Frontal cortex (tissue), 4 donors: ENCODE measurements at places on chromosomes 5 and 9. TPM values are rescaled to one million over a fixed set of nuclear protein-coding genes. Genes with fewer than 3 reads are reported as not detected.

Gene PLPP7
- total RNA-seq = 6.1 TPM

Gene HACD4
- 0.41 TPM for total RNA-seq

Gene C5orf46
- not detected for total RNA-seq

Gene MARCOL
- total RNA-seq = not detected

Gene DCAF12
- total RNA-seq = 19.2 TPM

Gene TMC1
- 0.82 TPM for total RNA-seq

Gene KLHL3
- total RNA-seq = 13.0 TPM

Gene DELE1
- 30.6 TPM for total RNA-seq

Gene NUP214
- 9.0 TPM for total RNA-seq

Gene ETF1
- total RNA-seq = 71.7 TPM

DNA sequence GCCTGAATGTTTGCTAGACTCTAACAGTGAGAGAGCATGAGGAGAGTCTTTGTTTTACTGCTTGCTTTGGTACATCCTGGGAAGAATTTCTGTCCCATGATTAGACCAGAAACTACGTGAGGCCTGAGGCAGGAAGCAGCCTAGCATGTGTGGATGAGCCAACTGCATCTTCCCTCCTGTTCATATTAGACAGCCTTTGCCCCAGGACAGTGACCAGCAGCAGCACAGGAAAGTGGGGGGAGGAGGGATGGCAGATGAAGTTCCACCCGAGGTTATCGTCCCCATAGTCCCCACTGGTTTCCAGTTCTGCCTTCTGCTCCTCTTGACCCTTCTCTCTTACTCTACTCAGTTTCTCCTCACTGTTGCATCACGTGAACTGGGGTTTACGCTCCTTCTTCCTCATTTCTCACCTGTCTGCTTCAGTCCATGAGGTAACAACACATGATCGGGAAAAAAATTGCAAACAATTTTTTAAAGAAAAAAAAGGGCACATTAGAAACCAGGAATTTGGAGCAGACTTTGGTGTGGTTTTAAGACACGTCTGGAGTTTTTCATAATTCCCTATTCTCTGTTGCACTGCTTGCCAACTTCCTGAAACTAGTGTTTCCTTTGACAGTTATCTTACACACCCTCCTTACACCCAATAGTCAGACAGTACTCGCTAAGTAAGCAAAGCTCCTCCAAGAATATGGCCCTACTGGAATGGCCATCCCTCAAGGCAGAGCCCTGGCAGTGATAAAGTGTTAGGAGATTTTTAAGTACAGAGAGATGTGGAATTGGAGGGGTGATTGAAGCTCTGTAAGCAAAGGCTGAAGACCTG lies 84.1 kb downstream of the SNX18 start:
- no peak for DNase-seq

DNA sequence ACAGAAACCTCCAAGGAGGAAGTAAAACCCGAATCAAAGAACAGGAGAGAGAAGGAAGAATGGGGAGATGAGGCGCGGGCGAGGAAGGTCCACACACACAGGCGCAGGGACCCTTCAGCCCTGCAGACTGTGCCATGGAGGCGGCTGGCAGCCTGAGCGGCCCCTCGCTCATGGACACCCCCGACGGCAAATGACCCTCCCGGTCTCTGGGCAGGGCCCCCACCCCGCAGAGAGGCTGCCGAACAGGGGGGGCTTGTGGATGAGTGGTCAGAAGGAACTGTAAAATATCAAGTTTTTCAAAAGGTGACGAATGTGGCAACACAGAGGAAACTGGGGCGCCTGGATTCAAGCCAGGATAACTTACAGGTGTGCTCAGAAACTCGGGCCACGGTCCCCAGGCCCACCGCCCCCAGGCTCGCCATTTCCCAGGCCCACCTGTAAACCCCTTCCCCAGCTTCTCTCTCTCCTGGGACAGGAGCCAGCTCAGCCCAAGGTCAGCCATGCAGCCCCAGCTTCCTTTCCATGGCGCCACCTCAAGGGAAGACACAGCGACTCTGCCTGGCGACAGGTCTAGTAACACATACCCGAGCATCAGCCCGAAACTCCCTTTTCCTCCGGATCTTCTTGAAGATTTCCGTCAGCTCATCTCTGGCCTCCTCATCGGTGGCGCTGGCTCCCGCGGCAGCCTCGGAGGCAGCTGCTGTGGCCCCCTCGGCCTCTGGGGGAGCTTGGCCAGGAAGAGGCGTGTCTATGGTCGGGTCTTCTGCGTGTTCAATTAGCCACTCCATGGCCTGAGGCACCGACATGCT lies 16.5 kb downstream of the UBAC1 start:
- no peak for DNase-seq

DNA sequence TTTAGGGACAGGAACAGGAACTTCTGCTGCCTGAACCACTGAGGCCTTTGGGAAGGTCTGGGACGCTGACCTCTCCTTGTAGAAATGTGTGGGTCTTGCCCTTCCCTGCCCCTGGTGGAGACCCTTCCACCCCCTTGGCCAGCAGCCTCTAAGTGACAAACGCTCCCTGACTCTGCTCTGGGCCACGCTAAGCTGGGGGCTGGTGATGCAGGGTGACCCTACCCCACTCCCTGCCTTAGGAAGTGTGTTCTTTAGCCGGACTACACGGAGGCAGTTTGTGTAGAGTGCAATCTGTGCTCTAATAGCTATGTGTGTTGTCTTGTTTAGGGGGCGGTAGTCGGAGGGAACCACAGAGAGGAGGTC lies 123.0 kb downstream of the COL23A1 start:
- no peak for DNase-seq

- no peak for DNase-seq
Observed at GRCh38 chr5:150300496-150301169, 2.1 kb downstream of the ARSI start.

DNA sequence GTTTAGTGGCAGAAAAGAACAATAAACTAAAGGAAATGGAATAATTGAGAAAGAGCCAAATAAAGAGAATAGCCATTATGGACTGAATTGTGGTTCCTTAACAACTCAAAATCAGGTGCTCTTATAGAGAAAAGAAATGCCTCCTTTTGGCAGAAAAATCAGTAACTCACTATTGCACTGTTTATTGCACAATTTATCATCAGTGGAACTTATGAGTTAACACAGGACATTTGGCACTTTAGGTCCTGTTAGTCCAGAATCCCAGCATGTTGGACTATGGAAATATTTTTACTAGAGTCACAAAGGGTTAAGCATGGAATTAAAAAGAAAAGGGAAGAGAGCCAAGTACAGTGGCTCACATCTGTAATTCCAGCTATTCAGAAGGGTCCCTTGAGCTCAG lies 53.8 kb upstream of the JMY start:
- no peak for DNase-seq

DNA sequence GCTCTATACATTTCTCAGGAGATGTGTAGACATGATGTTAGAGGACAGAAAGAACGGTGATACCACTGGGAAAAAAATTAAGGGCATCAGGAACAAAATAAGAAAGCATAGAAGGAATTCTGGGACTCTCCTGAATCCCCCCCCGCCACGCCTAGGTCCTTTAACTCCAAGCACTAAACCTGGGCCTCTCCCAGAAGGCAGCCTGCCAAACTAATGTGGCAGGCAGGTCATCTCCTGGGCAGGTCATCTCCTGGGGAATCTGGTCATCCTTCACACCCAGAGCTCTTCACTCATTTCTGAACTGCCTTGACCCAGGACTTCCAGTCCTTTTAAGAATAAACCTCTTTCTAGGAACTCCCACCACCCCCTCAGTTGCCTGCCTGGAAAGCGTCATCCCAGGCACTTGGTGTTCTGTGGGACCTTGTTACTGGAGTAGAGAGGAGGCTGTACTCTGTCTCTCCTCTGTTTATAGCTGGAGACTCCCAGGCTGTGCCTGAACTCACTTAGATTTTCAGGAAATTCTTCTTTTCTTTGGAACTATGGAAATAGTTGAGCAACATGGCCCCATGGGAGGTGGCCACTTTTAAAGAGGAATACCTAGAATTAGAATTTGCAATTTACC lies 24.1 kb downstream of the PSAT1 start:
- DNase-seq = no peak

DNA sequence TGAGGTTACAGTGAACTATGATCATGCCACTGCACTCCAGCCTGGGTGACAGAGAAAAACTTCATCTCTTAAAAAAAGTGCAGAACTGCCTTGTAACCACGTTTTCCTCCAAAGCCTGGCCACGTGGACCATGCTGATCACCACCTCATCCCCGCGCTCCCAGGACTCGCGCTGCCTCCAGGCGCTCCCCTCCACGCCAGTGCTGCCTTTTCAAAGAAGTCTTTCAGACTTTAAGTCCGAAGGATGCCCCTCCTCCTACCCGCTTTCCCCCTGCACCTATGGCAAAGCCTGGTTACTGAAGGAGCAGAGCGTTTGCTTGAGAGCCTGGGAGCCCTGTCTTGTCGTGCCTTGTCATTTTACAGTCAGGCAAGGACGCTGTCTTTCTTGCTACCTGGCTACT lies 43.8 kb downstream of the HABP4 start:
- DNase-seq = no peak

DNA sequence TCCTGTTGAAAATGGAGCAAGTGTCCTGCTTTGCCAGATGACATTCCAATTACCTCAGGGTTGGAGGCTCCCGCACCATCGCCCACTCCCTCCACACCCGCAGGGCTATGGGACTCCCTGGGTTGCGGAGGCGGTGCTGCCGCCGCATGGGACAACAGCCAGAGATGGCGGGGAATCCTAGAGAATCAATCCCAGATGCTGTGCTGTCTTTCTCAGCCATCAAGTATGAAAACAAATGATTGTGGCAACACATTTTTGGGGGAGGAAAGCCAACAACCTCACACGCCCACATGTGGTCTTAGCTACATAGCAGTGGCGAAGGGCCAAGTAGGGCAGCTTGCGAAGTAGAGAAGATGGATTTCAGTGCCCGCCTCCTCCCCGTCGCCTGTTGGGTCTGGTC lies 46.7 kb downstream of the IL31RA start:
- peak; percentile 35 for DNase-seq

GRCh38 chr5:170216257-170216864 lies 16.4 kb upstream of the C5orf58 start:
- DNase-seq = peak; percentile 37

- no peak for DNase-seq
Observed at GRCh38 chr5:143248822-143249579, 154.5 kb downstream of the NR3C1 start.

- DNase-seq = no peak
Observed at GRCh38 chr9:124465736-124466135, 15.5 kb downstream of the ADGRD2 start.

GRCh38 chr5:79590396-79590999 lies 21.7 kb upstream of the TENT2 start:
- DNase-seq = no peak

- no peak for DNase-seq
Observed at GRCh38 chr5:756865-757345, 27.6 kb downstream of the ZDHHC11B start.

DNA sequence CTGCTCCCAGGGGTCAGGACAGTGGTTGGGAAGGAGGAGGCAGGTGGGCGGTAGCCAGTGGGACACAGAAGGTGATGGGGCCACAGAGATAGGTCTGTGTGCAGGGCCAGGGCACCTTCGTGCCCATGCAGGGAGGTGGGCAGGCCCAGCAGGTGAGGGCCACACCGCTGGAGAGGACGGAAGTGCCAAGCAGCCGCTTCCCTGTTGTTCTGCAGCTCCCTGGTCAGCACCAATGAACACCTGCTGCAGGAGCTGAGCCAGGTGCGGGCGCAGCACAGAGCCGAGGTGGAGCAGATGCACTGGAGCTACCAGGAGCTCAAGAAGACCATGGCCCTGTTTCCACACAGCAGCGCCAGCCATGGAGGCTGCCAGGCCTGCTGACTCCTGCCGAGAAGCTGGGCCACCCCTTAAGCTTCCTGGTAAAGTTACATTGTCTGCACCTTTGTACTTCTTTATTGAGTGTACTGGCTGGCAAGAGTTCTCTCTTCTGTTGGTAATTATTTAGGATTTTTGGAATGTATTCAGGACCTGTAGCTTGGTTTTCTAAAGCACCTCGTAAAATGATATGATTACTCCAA lies 40.3 kb downstream of the TPPP start:
- no peak for DNase-seq

DNA sequence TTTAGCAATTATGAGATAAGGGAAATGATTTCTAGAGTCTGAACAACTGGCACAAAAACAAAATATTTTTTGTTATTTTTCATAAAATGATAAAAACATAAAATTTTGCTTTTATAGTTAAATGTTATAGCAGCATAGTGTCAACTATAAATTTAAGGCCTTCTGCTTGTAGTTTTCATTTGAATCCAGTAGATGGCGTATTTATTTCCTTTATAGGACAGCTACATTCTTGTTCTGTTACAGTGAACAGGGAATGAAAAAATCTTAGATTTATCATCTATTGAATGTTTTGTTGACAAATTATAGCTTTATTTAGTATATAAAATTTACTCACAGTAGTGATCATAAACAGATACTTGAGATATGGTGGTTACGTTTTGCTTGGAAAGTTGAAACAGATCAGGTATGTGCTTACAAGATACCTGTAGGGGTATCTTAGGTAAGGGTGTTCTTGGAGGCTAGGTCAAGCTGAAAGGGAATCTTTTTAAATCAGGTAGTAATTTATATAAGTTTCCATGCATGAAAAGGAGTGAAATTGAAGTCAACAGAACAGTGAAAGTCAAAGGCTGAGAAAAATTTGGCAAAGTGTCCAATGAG lies 239.3 kb upstream of the GRIN3A start:
- no peak for DNase-seq

- no peak for DNase-seq
Observed at GRCh38 chr5:161549106-161549505, 2.6 kb upstream of the GABRB2 start.

GRCh38 chr9:16585591-16585990 lies 284.9 kb downstream of the BNC2 start:
- DNase-seq = no peak

- no peak for DNase-seq
Observed at GRCh38 chr5:7500256-7500655, 104.3 kb downstream of the ADCY2 start.

DNA sequence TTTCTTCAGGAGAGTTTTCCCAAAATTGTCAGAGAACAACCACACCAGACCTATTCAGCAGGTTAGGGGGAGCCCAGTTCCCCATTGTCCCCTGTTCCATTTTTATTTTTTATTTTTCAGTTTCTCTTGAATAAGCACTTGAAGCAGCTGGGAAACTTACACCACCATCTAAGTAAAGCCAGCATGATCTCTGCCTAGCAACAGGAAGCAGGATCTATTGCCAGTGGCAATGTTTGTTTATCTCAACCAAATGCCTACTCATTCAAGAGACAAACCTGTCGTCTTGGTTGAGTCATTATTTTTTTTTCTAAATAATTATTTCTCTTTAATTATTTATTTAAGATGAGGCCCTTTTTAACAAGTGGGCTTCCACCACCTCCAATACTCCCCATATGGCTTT lies 379.3 kb downstream of the PLK2 start:
- no peak for DNase-seq

- no peak for DNase-seq
Observed at GRCh38 chr9:120242116-120242811, 337.7 kb downstream of the CDK5RAP2 start.
